ENCODE measurements at places on chromosomes 7 and 10.

- DNase-seq, result no peak
Observed at GRCh38 chr7:12801107-12801506, 113.7 kb downstream of the ARL4A start.

- DNase-seq, result no peak
Observed at GRCh38 chr7:157973971-157974677, 613.5 kb downstream of the PTPRN2 start.

DNA sequence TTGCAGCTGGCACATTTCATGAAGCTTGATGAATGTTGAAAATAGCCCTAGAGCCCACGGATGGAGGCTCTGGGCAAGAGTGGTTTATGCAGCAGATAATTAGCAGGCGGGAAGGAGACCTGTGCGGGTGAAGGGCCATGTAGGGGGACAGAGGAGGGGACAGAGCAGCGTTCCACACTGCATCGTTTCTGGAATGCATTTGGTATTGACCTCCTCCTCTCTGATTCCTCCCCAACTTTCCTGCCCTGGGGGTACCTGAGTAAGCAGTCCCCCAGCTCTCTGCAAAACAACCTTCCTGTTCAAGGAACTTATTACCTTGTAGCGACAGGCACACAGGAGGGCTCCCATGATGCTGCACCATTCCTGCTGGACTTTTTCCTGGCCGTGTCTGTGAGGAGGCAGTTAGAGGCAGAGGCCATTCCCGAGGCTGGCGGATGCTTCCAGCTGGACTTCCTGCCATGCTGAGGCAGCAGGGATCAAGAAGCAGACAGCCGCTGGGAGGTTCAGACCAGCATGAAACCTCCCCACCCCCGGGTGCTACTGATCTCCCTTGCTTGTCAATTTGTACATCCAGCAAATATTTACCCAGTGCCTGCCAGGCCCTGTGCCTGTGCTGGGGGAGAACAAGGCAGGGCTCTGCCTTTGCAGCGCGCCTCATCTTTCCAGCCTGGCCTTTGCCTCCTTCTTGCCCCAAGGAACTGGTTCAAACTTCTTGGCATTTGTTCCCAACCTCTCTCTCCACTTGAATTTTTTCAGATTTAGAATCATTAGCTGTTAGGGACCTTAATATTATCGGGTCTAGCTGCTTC, 28.7 kb downstream of the SLC29A3 start:
- DNase-seq, result no peak

- DNase-seq, result no peak
Observed at GRCh38 chr10:124665980-124666379, 78.2 kb downstream of the FAM53B start.

- no peak for DNase-seq
Observed at GRCh38 chr10:44923611-44924010, 12.5 kb downstream of the TMEM72 start.

GRCh38 chr10:76576276-76576962, 1061.2 kb downstream of the KCNMA1 start:
- no peak for DNase-seq

DNA sequence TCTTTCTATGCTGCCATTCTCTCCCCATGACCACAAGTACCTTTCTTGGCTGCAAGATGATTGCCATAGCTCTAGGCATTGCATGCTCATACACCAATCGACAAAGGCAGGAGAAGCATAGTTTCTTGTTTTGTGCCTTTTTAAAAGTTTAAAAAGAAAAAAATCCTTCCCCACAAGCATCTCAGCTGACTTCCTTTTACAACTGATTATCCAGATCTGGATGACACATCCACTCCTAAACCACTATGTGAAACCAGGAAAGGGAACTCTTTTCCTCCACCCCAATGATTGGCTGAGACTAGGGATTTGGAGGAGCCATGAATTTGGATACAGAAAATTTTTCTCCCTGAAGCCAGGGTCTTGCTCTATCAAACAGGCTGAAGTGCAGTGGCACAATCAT, 14.5 kb upstream of the LRRC4 start:
- no peak for DNase-seq

DNA sequence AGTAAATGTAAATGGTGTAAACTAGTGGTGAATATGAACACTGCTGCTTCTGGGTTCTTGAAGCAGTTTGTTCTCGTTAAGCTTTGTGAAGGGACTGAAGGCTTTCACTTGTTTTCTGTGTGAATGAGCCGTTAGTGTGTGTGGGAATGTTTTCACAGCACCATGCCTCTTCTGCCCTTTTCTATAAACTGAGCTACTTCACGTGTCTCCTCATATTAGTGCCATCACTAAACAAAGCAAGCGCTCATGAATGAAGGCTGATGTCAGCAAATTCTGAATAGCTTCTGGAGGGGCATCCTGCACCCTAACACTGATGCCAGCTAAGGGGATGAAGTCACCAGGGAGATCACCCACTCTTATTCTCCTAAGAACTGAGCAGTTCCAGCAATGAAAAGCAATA, 205.6 kb upstream of the ETV1 start:
- DNase-seq, result no peak

- no peak for DNase-seq
Observed at GRCh38 chr7:7791523-7791922, 73.1 kb upstream of the RPA3 start.

DNA sequence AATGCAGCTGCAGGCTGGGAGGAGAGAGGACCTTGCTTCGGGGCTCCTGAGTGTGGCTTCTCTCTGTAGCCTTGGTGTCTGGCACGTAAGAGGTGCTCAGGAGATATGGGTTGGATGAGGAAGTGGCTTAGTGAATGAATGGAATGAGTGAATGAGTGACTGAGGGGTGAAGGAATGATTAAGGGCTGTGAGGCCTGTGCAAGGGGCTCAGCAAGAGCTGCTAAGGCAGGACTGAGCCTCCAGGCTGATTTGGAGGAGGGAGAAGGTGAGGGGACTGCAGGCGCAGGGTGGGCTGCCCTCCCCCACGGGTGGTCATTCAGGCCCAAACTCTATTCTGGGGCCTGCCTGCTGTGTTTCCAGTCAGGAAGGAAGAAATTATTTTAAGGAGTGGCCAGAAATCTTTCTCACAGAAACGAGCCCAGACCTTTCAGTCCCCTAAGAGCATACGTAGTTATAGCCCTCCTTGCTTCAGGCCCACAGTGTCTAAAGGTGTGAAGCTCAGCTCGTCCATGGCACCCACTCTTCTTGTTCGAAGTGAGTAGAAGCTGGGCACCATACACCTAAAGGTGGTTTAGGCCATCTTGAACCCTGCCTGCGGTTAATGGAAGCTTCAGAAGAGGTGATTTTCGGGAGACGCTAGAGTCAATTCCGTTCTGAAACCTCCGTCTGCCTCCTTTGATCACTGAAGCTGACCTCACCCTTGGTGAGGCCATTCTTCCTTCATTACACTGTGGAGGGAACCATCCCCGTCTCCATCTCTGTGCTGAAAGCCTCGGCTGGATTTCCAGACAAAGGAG, 49.5 kb upstream of the SAMD8 start:
- no peak for DNase-seq

DNA sequence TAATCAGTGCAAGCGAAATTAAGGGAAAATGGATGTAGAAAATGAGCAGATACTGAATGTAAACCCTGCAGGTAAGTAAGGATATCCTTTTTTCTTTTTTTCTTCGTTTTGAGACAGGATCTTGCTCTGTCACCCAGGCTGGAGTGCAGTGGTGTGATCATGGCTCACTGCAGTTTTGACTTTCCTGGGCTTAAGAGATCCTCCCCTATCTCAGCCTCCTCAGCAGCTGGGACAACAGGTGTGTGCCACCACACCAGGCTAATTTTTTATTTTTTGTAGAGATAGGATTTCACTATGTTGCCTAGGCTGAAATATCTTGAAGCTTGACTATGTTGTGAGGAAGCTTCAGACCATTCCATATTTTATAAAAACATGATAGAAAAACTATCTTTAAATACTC, 4.3 kb downstream of the PDCD4 start:
- DNase-seq, result no peak

All from stimulated activated CD4-positive, alpha-beta T cell treated with anti-CD3 and anti-CD28 coated beads, Interleukin-12 subunit alpha, Interleukin-12 subunit beta, amount 100 ng/mL, for 48 hours (primary cell).